ENCODE measurements at places on chromosomes 1 and 21.

- DNase-seq: no peak
Measured at GRCh38 chr1:25017436-25018109, 87.5 kb upstream of the RUNX3 start.

GRCh38 chr21:34942911-34943310 is 106.2 kb downstream of the RUNX1 start:
- no peak for DNase-seq

DNA sequence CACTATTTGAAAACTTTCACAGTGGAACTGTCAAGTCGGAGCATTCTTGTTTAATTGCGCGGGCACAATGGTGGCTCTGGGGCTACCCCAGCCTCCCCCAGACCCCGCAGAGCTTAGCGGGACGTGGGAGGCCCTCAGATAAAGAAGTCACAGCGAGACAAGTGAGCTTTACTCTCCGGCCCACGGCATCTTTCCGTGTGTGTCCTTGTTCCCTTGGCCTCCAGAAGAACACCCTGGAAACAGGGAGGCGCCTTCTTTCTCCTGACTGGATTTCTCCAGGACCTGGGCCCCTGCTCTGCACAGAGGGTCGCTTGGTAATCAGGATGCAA is 382.8 kb downstream of the RRAGC start:
- DNase-seq: no peak

- no peak for DNase-seq
Measured at GRCh38 chr21:38380481-38381137, 117.7 kb downstream of the ERG start.

DNA sequence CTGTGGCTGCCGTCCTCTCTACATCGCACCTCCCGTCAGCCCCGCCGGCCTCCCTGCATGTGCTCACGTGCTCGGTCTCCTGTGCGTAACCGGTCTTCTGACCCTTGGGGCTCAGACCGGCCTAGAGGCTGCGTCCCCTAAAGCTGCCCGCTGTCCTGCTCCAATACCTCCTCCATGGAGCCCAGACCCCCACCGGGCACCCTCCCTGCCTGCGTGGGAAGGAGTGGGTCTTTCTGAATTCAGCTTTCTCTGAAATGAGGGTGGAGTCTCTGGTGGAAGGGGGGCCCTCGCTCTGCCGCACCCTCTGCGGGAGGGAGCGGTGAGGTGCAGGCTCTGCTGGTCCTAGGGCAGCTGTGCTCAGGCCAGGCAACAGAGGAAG is 18.7 kb upstream of the POFUT2 start:
- no peak for DNase-seq

- no peak for DNase-seq
Measured at GRCh38 chr1:117685936-117686806, 80.3 kb downstream of the TENT5C start.

- DNase-seq: peak; percentile 70
Measured at GRCh38 chr21:18677632-18678031, 274.0 kb upstream of the TMPRSS15 start.

GRCh38 chr1:1853593-1854257 is 37.2 kb downstream of the GNB1 start:
- no peak for DNase-seq

DNA sequence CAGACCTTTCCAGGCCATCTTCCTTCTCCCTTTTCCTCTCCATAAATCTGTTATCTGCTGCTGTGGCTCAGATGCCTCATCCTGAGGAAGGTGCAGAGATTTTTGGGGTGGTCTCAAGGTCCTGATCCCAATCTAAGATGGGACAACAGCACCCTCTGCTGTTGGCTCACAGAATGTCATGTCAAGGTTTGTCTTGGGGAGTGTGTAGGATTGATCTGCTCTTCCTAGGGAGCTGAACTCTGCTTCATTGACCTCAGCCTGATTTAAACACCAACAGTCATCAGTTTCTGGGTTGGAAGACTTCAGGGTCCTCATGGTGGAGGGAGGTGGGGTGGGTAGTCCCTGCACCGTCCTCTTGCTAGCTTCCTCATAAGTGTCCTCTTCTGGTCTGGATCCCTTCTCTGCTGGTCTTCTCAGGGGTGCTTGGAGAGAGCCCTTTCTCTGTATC is 62.8 kb upstream of the LAX1 start:
- no peak for DNase-seq

DNA sequence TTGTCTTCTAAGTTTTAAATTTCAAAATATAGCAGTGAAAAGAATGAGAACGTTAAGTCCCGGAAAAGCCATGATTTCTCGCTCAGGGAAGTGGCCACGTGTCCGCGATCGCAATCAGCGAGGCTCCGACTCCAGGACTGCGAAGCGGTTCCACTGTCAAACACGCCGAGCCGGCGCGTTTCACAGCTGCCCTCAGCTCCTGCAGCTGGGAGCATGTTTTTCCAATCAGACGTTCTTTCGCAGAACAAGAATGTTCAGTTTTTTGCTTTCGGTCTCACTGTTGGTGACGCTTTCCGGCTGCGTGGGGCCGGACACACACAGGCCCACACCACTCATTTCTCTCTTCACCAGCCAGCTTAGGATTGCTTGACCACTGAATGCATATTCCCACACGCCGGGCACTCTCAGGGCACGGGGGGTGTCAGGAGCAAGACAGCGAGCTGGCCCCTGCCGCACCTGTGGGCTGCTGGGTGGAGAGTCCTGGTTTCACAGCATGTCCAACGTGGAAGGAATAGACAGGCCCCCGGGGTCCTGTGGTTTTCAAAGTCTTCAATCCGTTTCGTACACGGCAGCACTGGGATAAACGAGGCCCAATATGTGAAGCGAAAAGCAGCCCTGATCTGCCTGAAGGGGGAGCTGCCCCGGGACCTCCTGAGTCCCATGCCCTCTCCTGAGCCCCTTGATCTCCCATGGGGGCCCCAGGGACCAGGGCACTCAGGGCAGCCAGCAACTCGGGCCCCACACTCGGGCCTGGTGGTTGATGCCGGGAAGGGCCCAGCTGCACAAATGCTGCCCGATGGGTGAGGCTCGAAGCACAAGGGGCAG is 47.3 kb upstream of the COL18A1 start:
- no peak for DNase-seq

- no peak for DNase-seq
Measured at GRCh38 chr1:182713939-182714338, 29.6 kb upstream of the RGS8 start.

DNA sequence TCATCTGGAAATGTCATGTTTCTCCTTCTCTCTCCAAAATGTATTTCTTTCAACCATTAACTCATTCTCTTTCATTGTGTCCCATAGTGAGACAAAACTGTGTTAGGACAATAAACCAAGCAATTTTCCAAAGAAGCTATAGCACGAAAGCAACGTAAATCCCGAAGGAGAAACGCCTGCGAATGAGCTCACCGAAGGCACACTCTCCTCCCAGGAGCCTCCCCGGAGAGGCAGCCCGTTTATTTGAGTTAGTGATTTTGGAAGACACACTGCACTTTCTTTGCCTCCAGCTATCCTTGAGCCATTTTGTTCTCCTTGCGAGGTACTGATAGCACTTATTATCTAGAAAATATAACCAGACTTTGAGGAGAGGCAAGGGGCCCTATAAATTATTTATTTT is 41.2 kb downstream of the RSPH1 start:
- DNase-seq: no peak

- no peak for DNase-seq
Measured at GRCh38 chr1:201937624-201938213, 8.6 kb downstream of the LMOD1 start.

DNA sequence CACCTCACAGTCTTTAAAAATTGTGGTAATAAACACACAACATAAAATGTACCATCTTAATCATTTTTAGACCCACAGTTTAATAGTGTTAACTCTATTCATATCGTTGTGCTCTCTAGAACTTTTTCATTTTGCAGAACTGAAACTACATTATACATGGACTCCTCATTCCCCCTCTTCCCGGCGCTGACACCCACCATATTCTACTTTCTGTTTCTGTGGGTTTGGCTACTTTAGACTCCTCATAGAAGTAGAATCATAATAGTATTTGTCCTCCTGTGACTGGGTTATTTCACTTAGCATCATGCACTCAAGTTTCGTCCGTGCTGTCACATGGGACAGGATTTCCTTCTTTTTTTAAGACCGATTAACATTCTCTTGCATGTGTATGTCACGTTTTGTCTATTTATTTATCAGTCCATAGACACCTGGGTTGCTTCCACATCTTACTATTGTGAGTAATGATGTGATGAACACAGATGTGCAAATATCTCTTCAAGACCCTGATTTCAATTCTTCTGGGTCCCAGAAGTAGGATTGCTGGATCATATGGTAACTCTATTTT is 62.9 kb upstream of the TMPRSS2 start:
- DNase-seq: no peak

DNA sequence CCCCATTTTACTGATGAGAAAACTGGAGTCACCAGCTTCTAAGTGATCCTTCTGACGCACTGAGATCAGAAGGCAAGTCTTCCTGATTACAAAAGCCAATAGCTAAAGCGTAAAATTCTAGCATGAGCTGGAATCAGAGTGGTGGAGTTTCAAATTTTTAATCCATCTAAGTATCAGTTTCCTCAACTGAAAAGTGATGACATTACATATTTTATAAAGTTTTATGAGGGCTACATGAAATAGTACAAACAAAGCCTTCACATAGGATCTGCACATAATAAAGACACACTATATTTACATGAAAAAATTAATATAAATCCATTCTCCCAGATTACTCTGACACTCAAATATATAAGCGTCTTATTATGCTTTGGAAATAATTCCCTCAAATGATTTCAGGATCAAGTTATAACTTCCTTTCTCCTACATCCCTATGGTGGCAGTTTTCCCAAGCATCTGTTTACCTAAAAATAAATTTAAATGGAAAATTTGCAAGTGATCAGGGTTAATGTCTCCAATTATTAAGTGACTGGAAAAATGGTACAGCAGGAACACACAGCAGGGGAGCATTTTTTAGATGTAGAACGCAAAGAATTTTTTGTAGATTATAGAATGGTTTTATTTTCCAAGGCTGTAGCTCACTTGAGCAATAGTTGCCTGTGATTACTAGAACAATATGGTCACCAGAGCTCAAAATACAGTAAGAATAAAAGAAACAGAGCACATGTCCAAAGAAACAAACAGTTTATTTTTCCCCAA is 490.4 kb upstream of the C1orf87 start:
- no peak for DNase-seq

GRCh38 chr1:10694274-10694632 is 102.2 kb downstream of the CASZ1 start:
- no peak for DNase-seq

DNA sequence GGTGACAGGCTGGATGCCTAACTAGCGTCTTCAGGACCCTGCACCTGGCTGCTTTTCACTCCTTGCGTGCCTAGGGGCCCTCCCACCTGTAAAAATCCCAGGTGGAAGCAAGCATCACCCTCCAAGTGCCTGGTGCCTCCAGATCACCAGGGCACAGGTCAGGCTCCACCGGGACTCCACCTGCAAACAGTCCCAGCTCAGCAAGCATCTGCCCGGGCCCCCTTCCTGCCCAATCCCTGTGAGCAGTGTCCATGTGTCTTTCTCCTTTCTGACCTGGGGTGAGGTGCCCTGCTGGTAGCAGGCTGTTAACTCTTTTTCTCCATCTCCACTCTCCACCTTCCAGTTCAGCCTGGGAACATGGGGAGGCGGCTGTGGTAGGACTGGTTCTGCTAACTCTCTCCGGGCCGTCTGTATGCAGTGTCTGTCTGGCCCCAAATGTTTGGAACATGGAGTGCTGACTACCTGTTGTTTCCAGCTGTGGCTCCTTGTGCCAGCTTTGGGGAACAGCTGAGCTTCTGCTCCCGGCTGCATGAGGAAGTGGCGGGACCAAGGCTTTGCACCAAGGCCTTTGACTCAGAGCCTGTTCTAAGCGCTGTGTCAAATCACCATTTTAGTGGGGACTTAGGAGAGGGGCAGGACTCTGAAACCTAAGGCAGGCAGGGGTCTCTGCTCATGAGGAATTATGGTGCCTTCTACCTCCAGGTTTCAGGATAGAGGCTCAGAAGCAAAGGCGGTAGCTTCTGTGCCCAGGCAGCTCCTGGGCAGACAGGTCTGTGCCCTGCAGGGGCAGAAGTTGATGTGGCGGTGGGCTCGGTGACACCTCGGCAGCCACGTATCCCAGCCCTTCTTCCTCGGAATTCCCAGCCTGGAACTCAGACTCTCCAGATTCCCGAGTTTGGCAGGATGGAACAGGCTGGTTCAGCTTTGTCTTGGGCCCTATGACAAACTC is 5.5 kb downstream of the GPR137B start:
- no peak for DNase-seq

- no peak for DNase-seq
Measured at GRCh38 chr1:230504310-230504709, 78.2 kb upstream of the PGBD5 start.

DNA sequence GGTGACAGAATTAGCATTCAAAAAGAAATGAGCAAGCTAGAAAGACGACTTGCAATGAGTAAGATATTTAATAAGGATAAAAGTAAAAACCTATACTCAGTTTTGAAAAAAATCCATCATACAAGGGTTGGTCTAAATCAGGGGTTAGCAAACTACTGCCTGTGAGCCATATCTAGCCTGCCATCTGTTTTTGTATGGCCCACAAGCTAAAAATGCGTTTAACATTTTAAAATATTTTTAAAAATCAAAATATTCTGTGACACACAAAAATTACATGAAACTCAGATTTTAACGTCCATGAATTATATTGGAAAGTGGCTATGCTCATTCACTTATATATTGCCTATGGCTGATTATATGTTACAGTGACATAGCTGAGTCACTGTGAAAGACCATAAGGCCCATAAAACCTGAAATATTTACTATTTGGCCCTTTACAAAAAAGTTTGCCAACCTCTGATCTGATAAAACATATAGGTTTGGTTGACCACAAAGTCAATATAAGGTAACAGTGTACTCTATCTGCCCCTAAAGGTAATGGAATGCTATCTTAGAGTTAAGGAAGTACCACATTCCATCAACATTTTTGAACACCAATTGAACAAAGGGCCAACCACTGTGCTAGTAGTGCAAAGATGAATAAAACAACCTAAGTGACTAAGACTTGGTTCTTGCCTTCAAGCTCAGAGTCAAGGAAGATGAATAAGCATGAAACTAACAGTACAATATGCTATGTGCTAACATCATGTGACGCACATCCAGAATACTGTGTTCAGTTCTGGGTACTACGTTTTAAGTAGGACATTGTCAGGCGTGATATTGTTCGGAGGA is 3.2 kb downstream of the IFT25 start:
- DNase-seq: no peak

GRCh38 chr1:67898033-67898726 is 64.9 kb upstream of the GNG12 start:
- DNase-seq: no peak

GRCh38 chr1:37692834-37693175 is 489 bp downstream of the CDCA8 start:
- no peak for DNase-seq

GRCh38 chr1:95384567-95384966 is 150.6 kb downstream of the RWDD3 start:
- DNase-seq: no peak

- no peak for DNase-seq
Measured at GRCh38 chr1:240109920-240110636, 18.4 kb downstream of the FMN2 start.
